ENCODE measurements at places on chromosomes 13 and 19. TPM values are rescaled to one million over a fixed set of nuclear protein-coding genes. Genes with fewer than 3 reads are reported as not detected.

The DACH1 gene
- total RNA-seq: not detected

DNA sequence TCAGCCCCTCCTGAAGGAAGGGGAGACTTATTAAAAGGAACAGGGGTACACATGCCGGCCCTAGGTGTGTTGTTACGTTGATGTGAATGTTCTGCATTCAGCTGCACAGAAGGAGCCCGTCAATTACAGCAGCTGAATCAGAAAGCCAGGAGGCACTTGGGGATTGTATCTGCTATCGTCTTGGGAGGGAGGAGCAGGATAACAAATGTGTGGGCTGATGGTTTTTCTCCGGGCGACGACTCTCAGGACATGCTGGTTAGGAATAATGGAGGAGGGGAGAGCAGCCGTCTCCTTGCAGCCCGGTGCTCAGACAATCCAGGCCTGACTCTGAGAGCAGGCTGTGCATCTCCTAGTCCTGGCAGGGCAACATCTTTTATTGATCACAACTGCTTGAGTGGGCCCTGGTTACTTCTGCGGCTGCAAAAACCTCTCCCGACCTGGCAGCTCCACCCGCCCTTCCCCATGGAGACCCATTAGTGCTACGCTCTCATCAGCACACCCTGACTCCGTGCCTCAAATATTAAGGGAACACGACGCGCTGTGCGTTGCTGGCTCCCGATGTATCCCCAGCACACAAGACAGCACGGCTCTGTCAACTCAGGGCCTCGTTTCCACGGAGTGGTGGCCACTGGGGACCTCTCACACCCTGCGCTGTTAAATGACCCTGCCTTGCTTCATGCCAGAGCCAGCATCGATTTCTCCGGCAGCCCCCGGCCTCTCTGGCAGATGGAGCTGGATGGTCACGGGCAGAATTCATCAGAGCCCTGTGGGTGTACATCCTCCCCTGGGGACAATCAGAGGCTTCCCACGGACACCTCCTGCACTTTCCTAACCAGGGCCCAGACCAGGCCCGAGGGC, 25.3 kb downstream of the PEPD start:
- DNase-seq: no peak
- no peak overlapping the region for H3K4me3 ChIP-seq
- no peaks in the 10 kb centered on the region for H3K27me3 ChIP-seq
- no peaks in the 10 kb centered on the region for H3K36me3 ChIP-seq

DNA sequence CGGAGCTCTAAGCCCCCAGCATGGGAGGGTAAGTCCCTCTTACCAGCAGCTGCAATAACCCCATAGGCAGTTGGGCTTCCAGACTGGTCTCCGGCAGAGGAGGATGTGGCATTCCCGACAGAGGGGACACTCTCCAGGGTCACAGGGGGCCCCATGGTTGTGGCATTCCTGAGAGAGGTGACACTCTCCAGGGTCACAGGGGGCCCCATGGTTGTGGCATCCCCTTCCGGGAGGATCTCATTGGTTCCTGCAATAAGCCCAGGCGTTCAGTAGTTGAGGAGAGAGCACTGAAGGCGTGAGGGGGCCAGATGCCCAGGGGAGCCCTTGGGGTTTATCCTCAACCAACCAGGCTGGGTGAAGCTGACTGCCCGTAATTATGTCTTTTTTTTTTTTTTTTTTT, 5.4 kb downstream of the CD320 start:
- no peaks in the 10 kb centered on the region for H3K27me3 ChIP-seq
- peaks cover 20% of the 10 kb centered on the region for H3K4me1 ChIP-seq
- DNase-seq: peak; percentile 50
- no peak overlapping the region for H3K4me3 ChIP-seq

GRCh38 chr19:31349160-31349881, at the start of gene TSHZ3:
Gene TSHZ3, minus strand, starts transcription at chr19:31349436. Its CDS starts 217 bp downstream, at chr19:31349219.
- DNase-seq: peak; percentile 85
- peak within 1 kb of the TSS; percentile 66 for H3K27ac ChIP-seq
- peak within 1 kb of the TSS; percentile 87 for H3K4me3 ChIP-seq
- H3K27me3 ChIP-seq: peaks cover 65% of the 10 kb centered on the region
- peaks cover 25% of the 10 kb centered on the region for H3K4me1 ChIP-seq

The MAMSTR gene
- total RNA-seq: 1.4 TPM

The SBK3 gene
- total RNA-seq: not detected

The GPR12 gene
- total RNA-seq: not detected

DNA sequence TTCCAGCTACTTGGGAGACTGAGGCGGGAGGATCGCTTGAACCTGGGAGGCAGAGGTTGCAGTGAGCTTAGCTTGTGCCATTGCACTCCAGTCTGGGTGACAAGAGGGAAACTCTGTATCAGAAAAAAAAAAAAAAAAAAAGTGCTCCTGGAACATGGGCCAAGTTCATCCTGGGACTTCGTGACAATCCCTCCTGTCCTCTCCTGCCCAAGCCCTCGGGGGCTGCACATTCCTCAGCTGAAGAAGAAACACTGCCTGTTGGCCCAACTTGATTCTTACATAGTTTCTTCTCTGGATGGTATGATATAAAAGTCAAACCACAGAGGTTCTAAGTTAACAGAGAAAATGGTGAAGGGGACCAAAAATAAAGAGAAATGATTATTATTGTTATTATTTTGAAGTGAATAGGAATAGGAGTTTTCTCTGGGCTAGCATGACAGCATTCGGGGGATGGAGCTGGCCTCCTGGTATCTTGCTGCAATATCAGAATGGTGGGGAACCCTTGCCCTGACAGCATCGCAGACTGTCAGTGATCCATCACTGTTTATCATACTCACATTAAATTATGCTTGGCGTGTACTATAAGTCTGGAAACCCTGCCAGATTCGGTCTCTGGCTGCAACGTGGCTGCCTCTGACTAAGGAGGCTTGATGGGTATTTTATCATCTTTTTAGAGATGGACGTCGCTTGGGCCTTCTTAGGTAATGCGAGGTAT, 113.7 kb upstream of the OXGR1 start:
- no peak overlapping the region for H3K27ac ChIP-seq
- H3K36me3 ChIP-seq: no peaks in the 10 kb centered on the region
- peaks cover 6% of the 10 kb centered on the region for H3K4me1 ChIP-seq
- peaks cover 16% of the 10 kb centered on the region for H3K27me3 ChIP-seq
- DNase-seq: peak; percentile 42

The LRFN3 gene
- 11.6 TPM for total RNA-seq

The DCAF15 gene
- 63.2 TPM for total RNA-seq

The MYADM gene
- total RNA-seq: 65.6 TPM

The DAND5 gene
- not detected for total RNA-seq

GRCh38 chr13:20544201-20544923, 18.7 kb upstream of the CRYL1 start:
- no peak for DNase-seq
- no peaks in the 10 kb centered on the region for H3K36me3 ChIP-seq
- H3K4me1 ChIP-seq: peaks cover 9% of the 10 kb centered on the region
- H3K4me3 ChIP-seq: no peak overlapping the region

The ZFR2 gene
- total RNA-seq: not detected

GRCh38 chr13:32587011-32587810, 959 bp downstream of the PDS5B start:
- DNase-seq: peak; percentile 87
- peaks cover 8% of the 10 kb centered on the region for H3K27me3 ChIP-seq
- peaks cover 7% of the 10 kb centered on the region for H3K36me3 ChIP-seq
- H3K4me1 ChIP-seq: peaks cover 42% of the 10 kb centered on the region
- H3K27ac ChIP-seq: peak overlapping the region; percentile 95

Measured in activated CD4-positive, alpha-beta T cell treated with anti-CD3 and anti-CD28 coated beads, Interleukin-2, amount 10 ng/mL, durations not matched to agents 24 days and 14 days (primary cell).